ENCODE measurements at places on chromosomes 2 and 18.

GRCh38 chr2:65278531-65278981 is 50.9 kb downstream of the ACTR2 start:
- DNase-seq, result no peak

DNA sequence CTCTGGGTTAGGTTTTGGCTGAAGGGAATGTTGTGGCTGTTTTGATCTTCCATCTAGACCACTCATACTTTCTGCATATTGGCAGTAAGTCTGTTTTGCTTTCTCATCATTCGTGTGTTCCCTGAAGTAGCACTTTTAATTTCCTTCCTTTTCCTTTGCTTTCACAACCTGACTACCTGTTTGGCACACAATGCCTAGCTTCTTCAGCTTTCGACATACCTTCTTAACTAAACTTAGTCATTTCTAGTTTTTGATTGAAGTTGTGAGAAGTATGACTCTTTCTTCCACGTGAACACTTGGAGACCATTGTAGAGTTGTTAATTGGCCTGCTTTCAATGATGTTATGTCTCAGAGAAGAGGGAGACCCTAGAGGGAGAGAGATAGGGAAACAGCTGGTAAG is 123.6 kb upstream of the EPB41L3 start:
- DNase-seq, result no peak

GRCh38 chr2:171181064-171182049 is 20.7 kb upstream of the TLK1 start:
- no peak for DNase-seq

DNA sequence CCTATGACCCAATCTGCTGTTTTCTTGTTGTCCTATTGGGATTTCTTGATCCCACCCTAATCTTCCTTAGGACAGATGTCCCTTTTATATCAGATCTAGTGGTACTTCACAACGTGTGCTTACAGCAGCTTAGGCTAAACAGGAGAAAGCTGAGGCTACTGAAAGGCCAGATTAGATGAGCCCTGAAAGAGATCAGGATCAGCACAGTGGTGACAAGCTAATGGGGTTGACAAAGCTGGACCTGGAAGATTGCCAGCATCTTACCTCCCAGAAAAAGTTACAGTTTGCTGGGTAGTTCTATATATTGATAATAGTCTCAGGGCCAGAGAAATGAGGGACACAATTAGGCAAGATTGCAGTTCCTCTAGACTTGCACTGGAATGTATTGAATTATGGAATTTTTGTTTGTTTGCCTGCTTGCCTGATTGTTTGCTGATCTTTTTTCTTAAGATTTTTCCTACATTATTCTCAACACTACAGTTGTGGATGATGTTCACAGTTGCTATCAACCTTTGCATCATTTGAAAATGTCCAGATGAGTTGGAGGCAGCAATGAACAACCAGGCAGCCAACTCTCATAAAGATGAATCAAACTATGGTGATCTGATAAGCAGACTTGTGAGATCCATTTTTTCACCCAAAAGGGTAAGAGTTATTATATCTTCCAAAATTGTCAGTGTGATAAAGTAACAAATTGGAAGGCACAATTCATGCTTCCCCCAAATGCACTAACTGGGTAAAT is 49.1 kb upstream of the PIK3C3 start:
- no peak for DNase-seq

DNA sequence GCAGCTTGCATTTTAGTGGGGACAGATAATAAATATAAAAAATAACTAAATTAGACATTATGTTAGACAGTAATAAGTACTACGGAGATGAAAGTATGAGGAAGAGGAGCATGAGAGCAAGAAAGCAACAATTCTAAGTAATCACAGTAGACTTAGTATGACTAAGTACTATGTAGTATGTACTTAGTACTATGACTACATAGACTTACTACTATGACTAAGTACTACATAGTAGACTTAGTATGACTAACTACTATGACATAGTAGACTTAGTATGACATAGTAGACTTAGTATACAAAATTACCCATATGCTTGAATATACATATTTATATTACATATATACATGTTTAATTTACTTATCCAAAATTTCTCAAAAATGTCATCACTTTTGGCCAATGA is 29.3 kb downstream of the CDH20 start:
- DNase-seq, result no peak

DNA sequence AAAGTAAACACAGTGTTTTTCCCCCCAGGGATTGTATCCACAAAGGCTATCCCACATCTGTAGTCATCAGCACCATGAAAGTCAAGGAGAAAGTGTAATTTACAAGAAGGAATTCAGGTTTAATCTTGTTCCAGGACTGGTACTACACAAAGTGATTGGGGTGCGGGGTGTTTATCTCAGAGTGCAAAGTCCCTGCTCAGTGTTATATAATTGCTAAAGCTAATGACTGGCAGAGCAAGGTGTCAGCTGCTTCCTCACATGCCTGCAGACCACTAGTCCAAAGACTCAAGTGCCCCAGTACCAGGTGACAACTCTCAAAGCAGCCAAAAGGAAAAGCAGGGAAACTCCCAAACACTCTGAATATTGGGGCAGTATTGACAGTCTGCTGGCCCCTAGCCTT is 40.4 kb upstream of the PDCL3 start:
- DNase-seq, result no peak

DNA sequence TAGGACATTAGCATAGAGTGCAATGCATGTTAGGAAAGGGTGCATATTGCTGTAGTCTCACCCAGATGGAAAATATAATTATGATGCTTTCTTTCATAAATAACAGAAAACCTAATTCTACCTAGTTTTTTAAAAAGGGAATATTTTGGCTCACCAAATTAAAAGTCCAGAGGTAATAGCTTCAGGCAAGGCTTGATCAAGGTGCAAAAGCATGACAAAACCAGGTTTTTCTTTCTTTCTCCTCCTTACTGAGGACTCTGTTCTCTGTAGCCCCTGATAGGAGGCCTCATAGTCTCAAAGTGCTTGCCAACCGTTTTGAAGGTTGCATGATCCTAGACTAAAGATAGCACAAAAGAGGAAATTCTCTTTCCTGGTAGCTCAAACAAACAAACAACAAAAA is 349.9 kb downstream of the CTNNA2 start:
- DNase-seq, result no peak

DNA sequence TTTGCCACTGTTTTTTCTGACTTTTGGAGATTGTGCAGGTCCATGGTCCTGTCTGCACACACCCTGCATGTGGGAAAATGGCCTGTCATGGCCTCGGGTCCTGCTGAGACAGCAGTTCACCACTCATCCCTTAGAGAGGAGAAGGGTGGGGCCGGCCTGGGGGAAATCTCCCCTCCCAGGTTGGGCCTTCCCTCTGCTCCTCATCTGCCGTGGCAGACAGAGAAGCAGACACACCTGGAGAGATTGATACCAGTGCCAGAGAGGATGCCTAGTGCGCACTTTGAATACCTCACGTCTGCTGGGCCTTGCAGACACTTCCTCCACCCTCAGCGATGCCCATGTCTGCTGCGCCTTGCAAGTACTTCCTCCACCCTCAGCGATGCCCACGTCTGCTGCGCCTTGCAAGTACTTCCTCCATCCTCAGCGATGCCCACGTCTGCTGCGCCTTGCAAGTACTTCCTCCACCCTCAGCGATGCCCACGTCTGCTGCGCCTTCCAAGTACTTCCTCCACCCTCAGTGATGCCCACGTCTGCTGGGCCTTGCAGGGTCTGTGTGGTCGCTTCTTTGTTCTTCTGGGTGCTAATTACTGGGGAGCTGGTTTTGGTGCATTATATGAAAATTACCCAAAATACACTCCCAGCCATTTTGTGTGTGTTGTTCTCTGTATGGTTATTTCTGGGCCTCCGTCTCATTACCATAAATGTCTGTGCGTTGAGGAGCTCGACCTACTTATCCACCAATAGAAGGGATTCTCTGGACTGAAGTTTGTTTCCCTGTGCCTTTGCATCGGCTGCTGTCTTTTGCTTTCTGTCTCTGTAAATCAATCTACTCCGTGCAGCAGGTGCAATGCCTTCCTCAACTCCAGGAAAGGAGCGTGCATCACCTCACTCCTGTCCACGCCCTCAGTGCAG is 186.9 kb upstream of the PXDN start:
- no peak for DNase-seq

DNA sequence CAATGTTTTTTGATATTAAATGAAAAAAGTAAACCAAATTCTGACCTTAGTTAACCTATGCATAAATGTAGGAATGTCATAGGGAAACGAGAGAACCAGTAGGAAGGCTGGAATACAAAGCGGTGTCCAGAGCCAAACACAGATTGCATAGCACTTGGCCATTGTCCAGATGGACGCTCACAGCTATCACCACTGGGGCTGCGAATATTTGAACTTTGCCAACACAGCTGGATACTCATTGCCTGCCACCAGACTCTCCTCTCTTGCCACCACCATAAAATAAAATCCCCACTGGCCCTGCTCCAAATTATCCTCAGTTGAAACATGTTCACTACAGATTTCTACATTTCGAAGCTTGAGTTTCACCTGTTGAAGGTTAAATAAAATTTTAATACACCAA is 159.3 kb upstream of the GULP1 start:
- DNase-seq, result no peak

GRCh38 chr2:197113275-197113711 is 186.8 kb upstream of the PGAP1 start:
- DNase-seq, result no peak

DNA sequence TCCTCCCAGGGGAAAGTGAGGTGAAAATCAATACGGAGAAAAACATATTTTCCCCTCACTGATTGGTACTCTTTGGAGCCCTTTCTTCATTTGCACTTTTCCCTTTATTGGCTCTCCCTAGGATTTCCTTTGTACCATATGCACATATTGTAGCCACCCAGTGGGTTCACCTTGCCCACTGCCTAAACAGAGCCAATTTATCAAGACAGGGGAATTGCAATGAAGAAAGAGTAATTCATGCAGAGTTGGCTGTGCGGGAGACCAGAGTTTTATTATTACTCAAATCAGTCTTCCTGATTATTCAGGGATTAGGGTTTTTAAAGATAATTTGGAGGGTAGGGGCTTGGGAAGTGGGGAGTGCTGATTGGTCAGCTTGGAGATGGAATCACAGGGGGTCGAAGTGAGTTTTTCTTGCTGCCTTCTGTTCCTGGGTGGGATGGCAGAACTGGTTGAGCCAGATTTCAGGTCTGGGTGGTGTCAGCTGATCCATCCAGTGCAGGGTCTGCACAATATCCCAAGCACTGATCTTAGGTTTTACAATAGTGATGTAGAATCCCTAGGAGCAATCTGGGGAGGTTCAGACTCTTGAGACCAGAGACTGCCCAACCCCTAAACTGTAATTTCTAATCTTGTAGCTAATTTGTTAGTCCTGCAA is 15.1 kb upstream of the KCNE4 start:
- DNase-seq, result no peak

- no peak for DNase-seq
Observed at GRCh38 chr18:46474487-46475389, 182.3 kb downstream of the LOXHD1 start.

DNA sequence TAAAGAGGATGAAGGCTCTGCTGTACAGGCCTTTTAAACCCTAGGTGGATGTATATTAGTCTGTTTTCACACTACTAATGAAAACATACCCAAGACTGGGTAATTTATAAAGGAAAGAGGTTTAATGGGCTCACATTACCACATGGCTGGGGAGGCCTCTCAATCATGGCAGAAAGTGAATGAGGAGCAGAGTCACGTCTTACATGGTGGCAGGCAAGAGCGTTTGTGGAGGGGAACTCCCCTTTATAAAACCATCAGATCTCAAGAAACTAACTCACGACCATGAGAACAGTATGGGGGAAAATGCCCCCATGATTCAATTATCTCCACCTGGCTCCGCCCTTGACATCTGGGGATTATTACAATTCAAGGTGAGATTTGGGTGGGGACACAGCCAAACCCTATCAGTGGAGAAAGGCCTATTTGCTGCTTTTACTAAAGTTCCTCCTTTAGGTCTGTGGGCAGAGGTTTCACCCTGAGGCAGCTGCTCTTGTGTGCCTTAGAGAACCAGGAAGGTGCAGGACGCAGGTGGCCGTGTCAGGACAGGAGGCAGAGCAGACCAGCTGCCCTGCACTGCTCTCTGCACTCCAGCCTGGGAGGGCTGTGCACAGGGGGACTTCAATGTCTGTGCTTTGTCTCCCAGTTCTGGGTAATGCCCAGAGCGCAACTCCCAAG is 178.8 kb upstream of the HDAC4 start:
- DNase-seq, result no peak

DNA sequence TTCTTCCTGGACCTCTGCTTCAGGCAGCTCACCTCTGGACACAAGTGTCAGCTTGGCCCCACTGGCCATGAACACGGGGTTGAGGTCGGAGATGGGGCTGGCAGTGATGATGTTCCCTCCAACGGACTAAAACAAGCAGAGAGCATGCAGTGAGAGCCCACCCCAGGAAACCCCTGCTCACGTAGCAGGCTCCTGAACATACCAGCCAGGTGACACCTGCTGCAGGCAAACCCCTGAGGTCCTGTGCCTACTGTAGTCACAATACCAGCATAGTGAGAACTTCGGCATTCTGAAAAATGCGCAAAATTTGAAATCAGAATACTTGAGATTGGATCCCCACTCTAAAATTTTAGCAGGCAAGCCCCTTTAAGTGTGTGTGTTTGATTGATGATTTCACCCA is 32.9 kb downstream of the XDH start:
- no peak for DNase-seq

DNA sequence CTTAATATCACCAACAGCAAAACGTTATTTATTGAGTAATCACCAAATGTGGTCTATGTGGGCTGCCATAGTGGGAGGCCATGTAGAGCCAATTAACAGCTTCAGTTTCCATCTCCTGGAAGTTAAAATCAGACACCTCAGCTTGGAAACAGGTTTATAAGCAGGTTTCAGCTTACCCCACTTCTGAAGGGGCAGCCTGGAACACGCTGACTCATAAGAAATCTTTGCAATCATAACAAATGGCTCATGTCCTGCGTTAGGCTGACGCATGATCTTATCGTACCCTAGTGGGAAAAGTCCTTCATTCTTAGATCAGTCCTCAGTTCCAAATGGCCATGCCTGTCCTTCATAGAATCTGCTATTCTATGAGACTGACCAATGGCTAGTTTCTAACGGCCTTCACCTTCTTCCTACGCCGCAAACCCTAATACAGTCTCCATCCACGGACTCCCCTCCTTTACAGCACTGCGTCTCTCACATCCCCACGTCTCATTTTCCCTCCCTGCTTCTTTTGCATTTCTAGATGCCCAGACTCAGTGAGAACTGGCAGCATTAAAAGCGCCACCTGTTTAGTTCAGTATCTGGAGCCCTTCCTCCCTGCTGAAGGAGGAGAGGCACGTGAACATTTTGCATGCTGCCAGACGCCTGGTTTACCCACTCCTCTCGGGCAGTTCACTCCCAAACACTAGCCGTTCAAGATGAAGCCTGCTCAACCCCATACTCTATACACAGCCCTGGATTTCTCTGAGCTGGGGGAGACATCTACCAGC is 24.2 kb upstream of the BZW1 start:
- DNase-seq, result no peak

GRCh38 chr18:28158083-28158581 is 18.8 kb downstream of the CDH2 start:
- DNase-seq, result no peak

DNA sequence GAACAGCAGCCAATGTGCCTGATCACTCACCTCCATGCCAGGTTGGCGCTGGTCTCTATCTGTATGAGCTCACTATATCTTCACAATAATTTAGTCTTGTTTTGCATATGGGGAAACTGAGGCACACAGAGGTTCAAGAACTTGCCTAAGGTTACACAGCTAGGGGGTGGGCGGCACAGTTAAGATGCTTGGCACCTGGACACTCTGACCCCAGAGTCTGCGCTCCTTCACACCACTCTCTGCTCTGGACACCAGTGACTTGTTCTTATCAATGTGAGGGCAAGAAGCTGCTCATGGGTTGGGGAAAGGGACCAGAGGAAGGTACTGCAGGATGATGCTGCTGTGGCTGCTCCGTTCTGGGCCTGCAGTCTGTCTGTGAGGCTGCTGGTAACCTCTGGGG is 27.1 kb downstream of the FBLN7 start:
- no peak for DNase-seq

GRCh38 chr2:135875491-135876065 is 665 bp downstream of the MCM6 start:
- DNase-seq, result peak; percentile 67

All from stimulated activated CD8-positive, alpha-beta memory T cell treated with anti-CD3 and anti-CD28 coated beads, Interleukin-4, amount 100 ng/mL, for 24 hours (primary cell).